Mammary epithelial cell (primary cell): ENCODE measurements at places on chromosomes 1 and 21.
A peak's percentile ranks its signal among the peaks of the same experiment; 100 is the strongest.

DNA sequence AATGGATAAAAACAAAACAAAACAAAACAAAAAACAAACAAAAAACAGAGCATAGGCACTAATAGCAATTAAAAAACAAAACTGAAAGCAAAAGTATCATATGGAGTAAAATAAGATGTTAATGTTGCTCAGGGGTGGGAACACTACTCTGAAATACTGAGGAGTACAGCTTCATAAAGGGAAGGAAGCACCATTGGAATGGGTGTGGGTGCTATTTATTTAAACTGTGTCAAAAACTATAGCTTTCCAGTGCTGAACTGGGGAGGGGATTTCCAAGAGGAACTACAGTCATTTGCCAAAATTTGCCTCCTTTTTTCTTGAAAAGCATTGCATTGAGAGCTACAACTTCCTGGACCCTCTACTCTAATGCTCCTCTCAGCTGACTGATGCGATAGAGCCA is 40.0 kb downstream of the SPTA1 start:
- DNase-seq: no peak

DNA sequence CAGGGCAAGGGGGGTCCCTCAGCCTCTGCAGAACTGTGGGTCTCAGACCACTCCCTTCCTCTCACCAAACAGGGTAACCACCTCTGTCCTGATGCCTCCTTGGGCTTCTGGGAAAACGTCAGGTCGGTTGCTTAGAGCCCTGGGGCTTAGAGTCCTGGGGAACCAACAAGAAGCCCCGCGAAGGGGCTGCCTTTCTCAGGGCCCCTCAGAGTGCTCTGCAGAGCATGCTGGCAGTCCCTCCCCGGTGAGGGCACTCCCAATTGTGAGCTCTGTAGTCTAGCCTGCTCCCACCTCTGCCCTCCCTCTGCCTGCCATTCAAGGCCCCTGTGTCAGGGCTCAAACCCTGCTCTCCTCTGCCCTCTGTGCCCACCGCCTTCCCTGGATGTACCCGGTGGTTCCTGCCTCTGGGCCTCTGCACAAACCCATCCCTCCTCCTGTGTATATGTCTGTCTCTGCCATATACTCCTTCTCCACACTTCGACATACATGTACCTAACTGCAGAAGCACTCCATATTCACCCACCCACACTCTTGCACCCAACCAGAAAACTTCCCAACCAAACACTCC is 92.3 kb downstream of the DMRTB1 start:
- DNase-seq: no peak

GRCh38 chr1:32208891-32209328 is at the start of gene DCDC2B:
DCDC2B (plus strand) TSS chr1:32209089; CDS start chr1:32209094, 5 bp downstream.
- DNase-seq: peak; percentile 62

- no peak for DNase-seq
Observed at GRCh38 chr1:24768873-24769605, 23.8 kb downstream of the CLIC4 start.

- peak; percentile 9 for DNase-seq
Observed at GRCh38 chr1:169044296-169044695, 62.2 kb upstream of the ATP1B1 start.

GRCh38 chr1:58874757-58875755 is 91.2 kb upstream of the JUN start:
- DNase-seq: peak; percentile 77

DNA sequence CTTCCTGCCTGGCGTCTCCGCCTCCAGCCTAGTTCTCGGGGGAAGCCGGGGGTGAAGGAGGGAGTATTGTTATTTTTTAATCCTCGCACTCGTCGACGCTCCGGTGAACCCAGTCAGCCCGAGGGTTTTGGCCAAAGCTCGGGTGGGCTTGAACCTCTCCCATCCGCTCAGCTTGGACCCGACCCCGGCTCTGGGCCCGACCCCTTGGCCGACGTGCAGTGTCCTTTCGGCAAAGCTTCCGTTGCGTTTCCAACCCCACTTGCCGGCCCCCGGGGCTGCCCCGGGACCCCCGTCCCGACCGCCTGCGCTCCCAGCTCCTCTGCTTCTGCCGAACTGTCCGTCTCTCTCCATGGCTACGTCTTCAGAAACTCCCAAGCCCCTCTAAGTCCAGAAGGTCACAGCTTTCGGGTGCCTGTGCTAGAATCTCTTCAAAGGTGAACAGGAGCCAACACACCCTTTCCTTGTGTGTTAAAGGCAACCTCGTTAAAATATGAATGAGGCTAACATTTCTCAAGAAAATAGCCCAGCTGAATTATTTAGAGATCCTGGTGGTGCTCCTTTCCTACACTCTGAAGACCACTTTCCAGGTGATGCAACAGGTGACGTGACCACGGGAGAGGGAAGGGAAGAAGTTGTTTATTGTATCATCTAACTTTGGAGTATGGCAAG is 647 bp downstream of the DESI2 start:
- peak; percentile 29 for DNase-seq

DNA sequence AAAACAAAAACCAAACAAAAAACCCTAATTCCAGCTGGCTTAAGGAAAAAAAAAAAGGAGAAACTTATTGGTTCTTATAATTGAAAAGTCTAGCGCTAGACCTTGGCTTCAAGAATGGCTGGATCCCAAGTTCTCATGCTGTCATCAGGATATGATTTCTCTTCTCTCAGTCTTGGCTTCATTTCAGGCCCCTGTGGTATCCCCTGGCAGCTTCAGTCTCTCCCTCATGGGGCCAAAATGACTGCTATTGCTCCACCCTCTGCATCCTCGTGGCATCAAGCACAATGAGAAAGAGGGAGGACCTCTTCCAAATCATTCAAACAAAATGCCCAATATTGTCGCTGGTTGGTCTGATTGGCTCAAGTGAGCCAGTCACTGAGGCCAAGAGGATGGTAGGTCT is 80.7 kb downstream of the GIPC2 start:
- no peak for DNase-seq

DNA sequence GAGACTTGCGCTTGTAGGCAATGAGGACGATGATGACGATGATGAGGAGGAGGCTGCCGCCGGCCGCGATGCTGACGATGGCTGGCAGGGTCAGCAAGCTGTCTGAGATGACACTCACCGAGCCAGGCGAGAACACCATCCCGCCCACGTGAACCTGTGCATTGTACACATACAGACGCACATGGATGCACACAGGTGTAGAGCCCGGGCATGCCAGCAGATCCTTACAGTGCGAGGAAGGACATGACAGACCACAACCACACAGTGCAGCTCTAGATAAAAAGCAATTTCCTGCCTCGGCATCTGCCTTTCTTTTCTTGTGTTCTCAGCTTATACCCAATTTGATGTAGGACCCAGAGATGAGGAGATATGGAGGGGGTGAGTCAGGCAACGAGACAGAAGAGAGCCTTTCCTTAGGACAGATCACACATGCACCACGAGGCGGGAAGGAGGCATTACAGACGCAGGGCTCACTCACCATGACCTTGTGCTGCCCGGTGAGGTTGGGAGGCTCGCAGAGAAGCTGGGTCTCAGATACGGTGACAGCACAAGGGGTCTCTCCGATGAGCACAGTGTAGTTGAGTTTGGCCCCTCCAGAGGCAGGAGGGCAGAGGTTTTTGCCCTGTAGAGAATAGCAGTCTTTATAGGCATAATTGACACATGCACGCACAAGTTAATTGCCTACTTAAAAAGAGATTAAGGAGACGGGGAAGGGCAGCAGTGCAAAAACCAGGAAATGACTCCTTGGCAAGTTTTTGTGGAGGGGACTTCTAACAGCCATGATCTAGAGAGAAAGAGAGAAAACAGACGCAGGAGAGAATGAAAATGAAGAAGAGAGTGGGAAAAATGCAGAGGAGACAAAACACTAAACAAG is 133.9 kb upstream of the CD34 start:
- no peak for DNase-seq

DNA sequence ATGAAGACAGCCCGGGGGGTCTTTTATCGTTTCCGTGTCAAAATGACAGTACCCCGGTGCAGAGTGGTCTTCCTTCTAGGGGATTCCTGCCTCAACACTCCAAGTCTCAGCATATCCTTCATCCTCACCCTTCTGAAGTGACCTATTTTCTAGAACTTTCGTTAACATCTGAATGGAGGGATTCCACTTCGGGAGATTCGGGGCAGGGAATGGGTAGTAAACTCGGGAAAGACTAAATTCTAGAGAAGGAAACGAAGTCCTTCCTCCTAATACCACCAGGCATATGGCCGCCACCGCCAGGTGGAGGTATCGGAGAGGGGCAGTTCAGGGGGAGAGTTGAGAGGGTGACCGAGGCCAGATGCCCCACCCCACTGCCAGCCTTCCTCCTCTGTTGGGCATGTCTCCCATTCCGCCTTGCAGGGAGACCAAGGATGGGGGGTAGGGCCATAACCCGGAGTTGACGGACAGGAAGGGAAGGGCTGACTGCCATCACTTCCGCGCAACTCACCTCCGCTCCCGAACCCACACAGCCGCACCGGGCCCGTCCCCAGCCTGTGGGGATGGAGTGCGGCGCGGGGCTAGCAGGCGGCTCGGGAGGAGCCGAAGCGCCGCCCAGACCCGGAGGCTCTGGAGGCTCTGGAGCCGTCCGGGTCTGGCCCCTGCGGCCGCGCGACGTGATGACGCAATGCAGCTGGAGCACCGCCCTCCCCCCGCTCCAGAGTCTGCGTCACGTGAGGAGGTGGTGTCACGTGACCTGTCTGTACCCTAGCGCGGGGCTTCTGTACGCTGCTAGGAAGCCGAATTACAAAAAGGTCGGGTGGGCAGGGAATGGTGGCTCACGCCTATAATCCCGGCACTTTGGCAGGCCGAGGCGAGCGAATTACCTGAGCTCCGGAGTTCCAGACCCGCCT is at the start of gene KLHL12:
Gene KLHL12 (minus strand): TSS at position 654 of the 911 bp plus-strand sequence. CDS start 2,072 bp downstream, outside the sequence.
- DNase-seq: peak; percentile 97

DNA sequence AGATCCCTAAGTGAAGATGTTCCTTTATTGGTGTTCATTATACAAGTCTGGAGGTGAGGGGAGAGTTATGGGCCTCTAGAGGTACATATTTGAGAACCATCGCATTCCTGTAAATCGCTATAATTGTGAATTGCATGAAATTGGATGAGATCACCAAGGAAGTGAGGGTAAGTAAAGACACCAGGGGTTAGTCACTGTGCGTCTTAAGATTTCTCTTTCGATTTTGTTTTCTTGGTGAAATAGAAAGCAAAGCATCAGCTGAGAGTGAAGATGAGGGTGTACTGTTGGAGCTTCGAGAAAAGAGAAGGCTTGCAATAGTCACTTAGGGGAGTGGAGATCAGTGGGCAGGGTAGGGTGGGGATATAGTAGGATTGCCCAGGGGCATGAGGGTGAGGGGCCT is 82.1 kb downstream of the RAVER2 start:
- DNase-seq: no peak

DNA sequence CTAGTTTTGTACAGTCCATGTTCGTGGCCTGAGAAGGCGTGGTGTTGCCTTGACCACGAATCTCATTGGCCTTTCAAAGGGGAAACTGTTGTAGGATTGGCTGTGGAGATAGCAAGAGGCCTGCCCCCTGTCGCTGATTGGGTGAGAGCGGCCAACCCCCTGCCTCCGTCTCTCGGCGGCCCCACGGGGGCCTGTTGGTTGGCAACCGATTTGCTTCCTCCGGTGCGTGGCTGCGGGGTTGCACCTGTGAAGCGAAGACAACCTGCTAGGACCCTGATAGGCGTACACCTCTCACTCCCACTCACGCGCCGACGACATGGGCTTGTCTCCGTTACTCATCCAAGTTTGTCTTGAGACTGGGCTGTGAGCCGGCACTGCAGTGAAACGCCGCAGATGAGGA is at the start of gene UBE2U:
Gene UBE2U (plus strand): TSS at position 204 of the 400 bp plus-strand sequence. CDS start 428 bp downstream, outside the sequence.
- DNase-seq: no peak

DNA sequence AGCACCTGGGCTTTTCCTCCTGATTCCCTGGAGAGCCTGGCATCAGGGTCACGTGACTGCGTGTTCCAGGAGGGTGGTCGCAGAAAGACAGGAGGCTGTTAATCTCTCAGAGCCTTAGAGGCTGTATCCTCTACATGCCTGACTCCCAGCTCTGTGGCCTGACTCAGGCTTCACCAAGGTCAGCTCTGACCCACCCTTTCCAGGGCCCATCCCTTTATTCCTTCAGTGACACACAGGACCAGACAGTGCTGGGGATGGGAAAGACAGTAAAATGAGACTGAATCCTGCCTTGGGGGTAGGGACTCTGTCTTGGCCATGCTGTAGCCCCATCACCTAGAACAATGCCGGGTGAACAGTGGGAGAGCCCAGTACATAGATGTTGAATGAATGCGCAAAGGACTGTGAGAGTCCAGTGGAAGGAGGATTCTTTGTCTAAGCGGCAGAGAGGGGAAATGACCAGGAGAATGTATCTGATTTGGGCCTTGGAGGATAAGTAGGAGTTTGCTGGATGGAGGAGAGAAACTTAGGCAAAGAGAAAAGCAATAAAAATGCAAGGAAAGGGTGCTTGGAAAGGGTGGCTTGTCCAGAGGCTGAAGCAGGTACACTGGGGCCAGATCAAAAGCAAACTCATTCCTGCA is 33.0 kb downstream of the EPHX1 start:
- no peak for DNase-seq

GRCh38 chr1:239742416-239743109 is 349.1 kb upstream of the FMN2 start:
- no peak for DNase-seq

- DNase-seq: peak; percentile 92
Observed at GRCh38 chr1:85278853-85279314, 2.5 kb upstream of the BCL10 start.

- peak; percentile 59 for DNase-seq
Observed at GRCh38 chr1:195462646-195463045, 1145.6 kb downstream of the KCNT2 start.

- no peak for DNase-seq
Observed at GRCh38 chr1:9537863-9538668, 1.2 kb upstream of the SLC25A33 start.

- DNase-seq: peak; percentile 24
Observed at GRCh38 chr1:181620183-181620582, 136.9 kb downstream of the CACNA1E start.

GRCh38 chr21:44012474-44013379 is 618 bp downstream of the TRAPPC10 start:
- peak; percentile 40 for DNase-seq

GRCh38 chr21:39373634-39374033 is 24.7 kb upstream of the HMGN1 start:
- peak; percentile 58 for DNase-seq

GRCh38 chr1:153250166-153250565 is 9.3 kb upstream of the LORICRIN start:
- no peak for DNase-seq
